EL (cell line): ENCODE measurements at places on chromosomes 7 and 10.

DNA sequence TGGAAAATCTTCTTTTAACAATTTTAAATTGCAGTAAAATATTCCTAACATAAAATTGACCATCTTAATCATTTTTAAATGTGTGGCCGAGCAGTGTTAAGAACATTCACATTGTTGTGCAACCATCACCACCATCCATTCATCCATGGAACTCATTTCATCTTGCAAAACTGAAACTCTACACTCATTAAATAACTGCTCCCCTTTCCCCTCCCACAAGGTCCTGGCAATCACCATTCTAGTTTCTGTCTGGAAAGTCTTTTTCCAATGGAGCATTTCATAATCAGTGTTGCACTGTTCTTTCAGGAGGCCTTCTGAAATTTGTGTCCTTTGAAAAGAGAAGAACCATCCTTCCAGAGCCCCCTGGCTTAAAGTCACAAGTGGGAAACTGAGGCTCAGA, 233.1 kb downstream of the PLXNA4 start:
- DNase-seq = no peak

- peak; percentile 15 for DNase-seq
These were observed 183.9 kb downstream of the LRRN3 start for GRCh38 chr7:111274857-111275256.

GRCh38 chr10:101380353-101381017, 26.5 kb downstream of the BTRC start:
- no peak for DNase-seq

- DNase-seq = no peak
These were observed 129.9 kb upstream of the CDCA7L start for GRCh38 chr7:22075561-22075960.

- no peak for DNase-seq
These were observed 91.1 kb upstream of the PDGFA start for GRCh38 chr7:610531-611280.

- peak; percentile 34 for DNase-seq
These were observed 43.3 kb downstream of the ETV1 start for GRCh38 chr7:13946181-13946580.

DNA sequence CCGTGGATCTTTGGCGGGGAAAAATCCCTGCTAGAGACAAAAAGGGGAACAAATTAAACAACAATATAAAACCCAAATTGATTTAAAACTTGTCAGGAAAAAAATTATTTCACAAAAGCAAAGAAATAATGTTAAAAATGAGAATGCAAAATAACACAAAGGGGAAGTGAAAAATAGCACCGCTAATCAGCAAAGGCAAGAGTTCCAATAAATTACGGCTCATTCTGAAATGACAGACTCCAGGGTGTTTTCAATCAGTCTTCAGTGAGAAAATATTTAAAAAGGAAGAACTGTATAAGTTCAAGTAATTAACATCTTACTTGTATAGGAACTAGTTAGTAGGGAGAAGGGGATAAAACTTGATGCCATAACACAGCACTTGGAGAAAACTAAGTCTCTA, 336.8 kb downstream of the LRRTM3 start:
- no peak for DNase-seq

DNA sequence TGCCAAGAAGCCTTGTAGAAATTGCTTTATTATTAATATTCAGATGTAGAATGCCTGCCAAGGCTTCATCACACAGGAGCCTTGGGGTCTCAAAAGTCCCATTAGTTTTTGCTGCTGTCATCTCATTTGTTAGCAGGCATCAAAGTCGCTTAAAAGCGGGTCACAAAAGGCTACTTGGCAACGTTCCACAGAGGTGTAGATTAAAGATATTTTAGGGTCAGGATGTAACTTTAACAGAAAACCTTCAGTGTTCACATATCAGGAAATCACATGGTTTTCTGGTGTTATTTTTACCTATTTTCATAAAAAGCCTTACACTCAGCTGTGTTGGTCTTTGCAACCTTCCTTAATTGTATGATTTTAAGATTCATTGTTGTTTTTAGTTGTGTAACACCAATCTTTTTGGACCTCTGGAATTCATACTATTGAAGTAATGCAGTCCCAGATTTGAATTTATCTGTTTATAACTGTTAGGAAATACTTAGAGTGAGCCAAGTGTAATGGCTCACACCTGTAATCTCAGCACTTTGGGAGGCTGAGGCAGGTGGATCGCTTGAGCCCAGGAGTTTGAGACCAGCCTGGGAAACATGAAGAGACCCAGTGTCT, 65.3 kb downstream of the TET1 start:
- no peak for DNase-seq

DNA sequence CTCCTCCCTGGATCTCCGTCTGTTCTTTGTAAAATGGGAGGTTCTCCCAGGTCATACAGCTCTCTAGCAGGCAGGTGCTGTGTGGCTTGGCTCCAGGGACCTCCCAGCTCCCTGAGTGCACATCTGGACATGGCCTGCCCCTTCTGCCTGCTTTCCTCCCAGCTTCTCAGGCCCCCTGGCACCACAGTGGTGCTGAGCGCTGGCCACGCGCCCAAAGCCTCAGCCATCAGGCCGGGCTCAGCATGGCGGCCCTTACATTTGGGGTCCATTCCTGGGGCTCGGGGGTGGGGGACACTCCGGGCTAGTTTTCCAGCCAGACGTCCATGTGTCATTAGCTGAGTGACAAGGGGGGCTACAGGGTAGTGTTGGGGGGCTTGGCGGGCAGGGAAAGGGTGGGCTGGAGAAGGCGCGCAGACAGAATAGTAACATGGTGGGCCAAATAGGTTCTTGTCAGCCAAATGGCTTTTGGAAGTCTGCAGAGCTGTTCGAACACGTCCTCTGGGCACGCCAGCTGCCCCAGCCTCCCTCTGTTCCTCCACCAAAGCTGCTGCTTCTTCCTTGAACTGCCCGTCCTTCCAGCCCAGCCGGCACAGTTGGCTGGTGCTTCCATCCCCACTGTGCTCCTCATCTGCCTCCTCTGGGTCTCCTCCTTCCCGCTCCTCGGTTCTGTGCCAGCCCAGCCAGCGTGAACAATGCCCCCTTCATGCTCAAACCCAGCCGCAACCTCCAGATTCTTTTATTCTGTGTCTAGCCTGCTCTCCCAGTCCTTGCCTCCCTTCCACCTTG, 65.9 kb downstream of the GOLGA7B start:
- DNase-seq = no peak

DNA sequence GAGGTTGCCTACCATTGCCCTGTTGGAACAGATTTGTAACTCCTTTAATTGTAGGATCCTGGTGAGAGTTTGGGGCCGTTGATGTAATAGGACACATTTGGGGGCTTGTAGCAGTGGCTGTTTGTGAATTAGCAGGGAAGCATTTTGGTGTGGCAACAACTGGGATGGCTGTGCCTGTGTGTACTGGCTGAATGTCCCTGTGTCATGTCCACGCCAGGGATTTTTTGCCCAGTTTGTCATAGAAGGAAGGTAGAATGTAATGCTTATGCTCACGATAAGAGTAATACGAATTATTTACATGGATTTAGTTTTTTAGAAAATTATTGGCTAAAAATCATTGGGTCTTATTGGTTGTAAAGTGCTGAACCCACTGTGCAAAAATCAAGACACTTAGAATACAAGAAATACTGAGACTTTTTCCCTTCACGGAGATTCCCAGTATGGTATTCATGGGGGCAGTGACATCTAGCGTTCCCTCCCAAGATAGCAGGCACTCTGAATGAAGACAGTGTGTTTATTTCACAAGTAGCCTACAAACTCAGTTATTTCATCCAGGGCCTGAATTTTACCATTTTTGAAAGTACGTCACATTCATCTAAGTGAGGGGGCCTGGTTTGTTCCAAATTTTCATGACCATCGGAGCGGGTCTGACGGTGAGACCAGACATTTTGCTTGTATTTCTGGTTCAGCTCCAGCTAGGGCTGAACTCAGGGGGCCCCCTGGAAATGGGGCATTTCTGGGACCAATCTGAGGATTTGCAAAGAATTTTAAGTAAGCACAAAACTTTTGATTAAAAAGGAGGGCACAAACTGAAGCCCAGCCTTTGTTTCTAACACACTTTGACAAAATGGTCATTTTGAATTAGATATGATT, 74.7 kb downstream of the CACNB2 start:
- peak; percentile 56 for DNase-seq

DNA sequence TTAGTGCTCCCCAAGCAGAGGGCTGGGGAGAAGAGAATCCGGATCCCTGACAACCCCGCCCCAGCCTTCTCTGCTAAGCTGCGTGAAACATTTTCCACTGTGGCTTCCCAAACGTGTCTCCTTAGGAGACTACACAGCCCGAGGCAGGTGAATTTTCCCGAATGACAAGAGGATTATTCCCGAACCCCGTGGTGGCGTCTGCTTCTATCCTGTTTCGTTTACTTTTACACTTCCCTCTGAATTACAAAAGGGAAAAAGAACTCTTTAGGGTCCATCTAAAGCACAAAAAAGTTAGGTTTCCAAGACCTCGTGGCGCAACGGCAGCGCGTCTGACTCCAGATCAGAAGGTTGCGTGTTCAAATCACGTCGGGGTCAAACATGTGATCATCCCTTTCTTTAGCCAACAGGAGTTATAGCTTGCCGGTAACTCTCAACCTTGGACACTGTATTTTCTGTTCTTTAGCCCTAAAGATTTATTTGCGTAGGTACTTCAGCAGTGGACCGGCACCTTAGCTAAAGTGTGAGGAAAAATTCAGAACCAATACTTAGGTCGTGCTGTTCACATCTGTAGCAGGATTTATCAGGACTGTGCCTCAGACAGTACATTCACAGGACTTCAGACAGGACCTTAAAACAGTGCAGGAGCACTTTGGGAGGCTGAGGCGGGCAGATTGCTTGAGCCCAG, 3.2 kb upstream of the ZNF789 start:
- peak; percentile 18 for DNase-seq

DNA sequence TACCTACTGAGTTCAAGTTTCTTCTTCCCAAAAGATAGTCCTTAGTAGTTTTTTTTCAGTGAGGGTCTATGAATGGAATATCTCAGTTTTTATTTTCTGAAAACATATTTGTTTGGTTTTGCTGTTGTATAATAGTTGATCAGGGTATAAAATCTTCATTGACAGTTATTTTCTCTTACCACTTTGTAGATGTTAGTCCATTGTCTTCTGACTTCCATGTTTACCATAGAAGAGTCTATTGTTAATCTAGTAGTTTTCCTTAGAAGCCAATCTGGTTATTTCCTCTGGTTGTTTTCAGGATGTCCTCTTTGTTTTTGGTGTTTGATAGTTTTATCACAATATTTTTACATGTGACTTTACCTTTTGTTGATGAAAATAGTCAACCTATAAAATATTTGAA, 5.5 kb upstream of the ZNF777 start:
- DNase-seq = no peak
